GM12865 (cell line): ENCODE measurements at places on chromosomes 16 and 17.

DNA sequence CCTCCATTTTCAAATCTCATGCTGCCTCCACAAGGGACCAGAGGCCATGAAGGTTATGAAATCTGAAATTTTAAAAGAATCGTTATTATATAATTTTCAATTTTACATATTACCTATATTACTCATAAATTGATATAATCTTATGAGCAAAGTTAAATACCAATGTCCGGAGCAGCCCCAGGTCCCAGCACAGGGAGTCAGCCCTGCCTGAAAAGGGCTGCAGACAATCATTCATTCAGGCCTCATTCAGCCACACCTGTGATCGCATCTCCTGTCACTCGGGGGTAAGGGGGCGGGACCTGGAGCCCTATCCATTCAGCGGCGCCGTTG, 172.5 kb downstream of the AHSP start:
- DNase-seq: no peak

DNA sequence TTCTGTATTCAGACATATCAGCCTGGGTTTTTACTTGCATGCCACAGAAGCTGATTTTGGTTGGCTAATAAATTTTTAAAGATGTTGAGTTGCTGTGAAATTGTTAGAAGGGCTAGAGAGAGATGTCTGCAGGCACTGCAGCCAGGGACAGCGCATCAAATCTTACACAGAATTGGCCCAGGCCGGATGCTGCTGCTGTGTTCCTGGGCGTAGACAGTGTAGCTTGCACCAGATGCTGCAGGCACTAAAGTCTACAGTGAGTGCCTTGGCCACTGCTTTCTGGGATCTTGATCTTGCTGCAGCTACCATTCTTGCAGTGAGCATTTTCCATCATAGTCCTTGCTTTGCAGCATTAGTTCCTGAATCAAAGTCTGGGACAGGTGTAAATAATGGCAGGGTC, 169.9 kb downstream of the SPECC1 start:
- no peak for DNase-seq

GRCh38 chr17:66474806-66475497, 172.5 kb downstream of the PRKCA start:
- DNase-seq: no peak

GRCh38 chr17:62899361-62899760, 66.7 kb upstream of the TANC2 start:
- no peak for DNase-seq

DNA sequence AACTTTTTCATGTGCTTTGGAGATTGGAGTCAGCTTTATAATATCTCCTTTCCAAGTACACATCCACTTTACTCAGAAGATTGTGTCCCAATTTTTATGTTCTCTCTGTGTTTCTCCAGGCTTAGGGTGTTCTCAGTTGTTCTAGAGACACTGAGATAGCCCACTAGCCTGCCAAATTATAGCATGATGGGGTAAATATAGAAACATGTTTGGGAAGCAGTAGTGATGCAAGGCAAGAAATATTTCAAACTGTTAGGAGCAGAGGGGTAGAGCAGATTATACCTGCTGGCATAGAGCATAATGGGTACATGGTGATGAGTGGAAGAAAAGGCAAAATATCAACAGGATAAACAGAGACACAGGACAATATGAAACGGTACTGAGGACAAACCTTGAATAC, 12.4 kb downstream of the SLFN11 start:
- DNase-seq: no peak
